ENCODE measurements at places on chromosomes 3 and 15. TPM values are rescaled to one million over a fixed set of nuclear protein-coding genes. Genes with fewer than 3 reads are reported as not detected.

GRCh38 chr15:42721016-42721415, 15.9 kb downstream of the CDAN1 start:
- DNase-seq = no peak

GRCh38 chr3:12916159-12916558, 74.8 kb upstream of the RPL32 start:
- DNase-seq = no peak

DNA sequence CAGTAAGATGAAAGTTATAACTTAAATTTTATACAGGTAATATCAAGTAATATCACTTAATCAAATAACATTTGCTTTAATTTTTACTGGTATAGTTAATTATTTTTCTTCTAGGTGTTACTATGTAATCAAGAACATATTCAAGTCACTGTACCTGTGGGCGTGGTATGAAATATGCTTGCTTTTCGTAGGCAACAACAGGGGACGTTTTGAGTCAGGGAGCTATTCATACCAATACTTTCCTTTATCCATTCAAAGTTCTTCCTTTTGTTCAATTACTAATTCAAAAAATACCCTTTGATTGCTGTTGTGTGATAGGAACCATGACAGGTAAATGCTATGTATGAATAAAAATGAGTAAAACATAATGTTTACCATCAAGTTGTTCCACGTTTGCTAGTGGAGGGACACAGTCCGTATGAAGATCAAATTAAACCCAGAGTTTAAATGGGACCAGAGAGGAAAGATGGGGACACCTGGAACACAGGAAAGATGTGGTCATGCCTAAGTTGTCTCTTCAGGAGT, 654.0 kb upstream of the KCNMB2 start:
- no peak for DNase-seq

DNA sequence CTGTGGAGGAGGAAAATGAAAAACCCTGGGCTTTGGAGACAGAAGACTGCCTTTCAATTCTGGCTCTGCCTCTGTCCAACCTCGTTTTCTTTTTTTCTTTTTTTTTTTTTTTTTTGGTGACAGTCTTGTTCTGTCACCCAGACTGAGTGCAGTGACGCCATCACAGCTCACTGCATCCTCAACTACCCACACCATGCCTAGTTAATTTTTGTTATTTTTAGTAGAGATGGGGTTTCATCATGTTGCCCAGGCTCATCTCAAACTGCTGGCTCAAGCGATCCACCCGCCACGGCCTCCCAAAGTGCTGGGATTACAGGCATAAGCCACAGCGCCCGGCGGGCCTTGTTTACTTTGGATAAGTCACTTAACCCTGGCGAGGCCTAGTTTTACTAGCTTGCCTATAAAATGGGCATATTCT, 66.3 kb upstream of the SLC25A26 start:
- no peak for DNase-seq

GRCh38 chr15:67127331-67127664, 61.9 kb downstream of the SMAD3 start:
- no peak for DNase-seq

GRCh38 chr15:75021341-75021740, 2.0 kb upstream of the PPCDC start:
- no peak for DNase-seq

- DNase-seq = no peak
Measured at GRCh38 chr3:71956716-71957115, 171.8 kb upstream of the PROK2 start.

GRCh38 chr3:39903253-39903652, 93.8 kb downstream of the MYRIP start:
- no peak for DNase-seq

Gene NEK10
- 23.0 TPM for total RNA-seq

Gene FRMD5
- 4.3 TPM for total RNA-seq

Gene TPM1
- total RNA-seq = 224 TPM

Gene SAXO2
- 0.66 TPM for total RNA-seq
